Left renal cortex interstitium (tissue), 4 donors: ENCODE measurements at places on chromosomes 6 and 20. TPM values are rescaled to one million over a fixed set of nuclear protein-coding genes. Genes with fewer than 3 reads are reported as not detected.

DNA sequence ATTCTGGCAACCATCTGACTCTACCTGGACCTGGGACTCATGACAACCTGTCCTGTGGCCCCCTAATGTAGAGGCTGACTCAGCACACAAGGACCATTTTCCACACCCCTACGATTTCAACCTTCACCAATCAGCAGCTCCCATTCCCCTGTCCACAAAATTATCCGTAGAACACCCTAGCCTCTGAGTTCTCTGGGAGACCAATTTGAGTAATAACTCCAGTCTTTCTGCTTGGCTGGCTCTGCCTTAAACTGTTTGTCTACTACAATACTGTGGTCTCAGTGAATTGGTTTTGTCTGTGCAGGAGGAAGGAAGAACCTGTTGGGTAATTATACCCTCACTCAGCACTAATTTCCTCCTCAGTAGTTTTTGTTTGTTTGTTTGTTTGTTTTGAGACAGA is 99.3 kb upstream of the MRPS10 start:
- no peak for DNase-seq

- no peak for DNase-seq
Measured at GRCh38 chr20:25008388-25009217, 16.1 kb upstream of the APMAP start.

DNA sequence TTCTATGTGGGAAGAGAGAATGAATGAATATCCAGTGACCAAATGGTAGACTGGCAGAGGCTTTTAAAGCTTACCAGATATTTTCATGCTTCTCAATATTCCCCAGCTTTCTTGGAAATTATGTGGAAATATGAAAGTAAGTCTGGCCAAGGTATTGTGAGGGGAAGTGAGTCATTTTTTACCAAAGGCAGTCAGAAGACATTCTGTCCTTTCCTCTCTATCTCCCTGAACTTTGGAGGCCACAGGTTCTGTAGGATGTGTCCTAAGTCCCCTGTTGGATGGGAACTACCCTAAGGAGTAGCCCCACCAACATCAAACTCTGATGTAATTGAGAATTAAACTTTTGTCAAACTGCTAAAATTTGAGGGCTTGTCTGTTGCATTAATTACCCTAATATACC is 593.8 kb upstream of the NRSN1 start:
- no peak for DNase-seq

DNA sequence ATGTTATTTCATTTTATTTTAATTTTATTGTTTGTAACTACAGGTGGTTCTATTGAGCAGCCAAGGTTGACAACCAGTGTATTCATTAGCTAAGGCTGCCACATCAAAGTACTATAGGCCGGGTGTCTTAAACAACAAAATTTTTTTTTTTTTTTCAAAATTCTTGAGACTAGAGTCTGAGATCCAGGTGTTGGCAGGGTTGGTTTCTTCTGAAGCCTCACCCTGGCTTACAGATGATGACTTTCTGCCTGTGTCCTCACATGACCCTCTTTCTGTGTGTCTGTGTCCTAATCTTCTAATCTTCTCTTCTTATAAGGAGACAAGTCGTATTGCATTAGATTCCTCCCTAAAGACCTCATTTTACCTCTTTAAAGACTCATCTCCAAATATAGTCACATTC is 208.4 kb downstream of the MANEA start:
- no peak for DNase-seq

DNA sequence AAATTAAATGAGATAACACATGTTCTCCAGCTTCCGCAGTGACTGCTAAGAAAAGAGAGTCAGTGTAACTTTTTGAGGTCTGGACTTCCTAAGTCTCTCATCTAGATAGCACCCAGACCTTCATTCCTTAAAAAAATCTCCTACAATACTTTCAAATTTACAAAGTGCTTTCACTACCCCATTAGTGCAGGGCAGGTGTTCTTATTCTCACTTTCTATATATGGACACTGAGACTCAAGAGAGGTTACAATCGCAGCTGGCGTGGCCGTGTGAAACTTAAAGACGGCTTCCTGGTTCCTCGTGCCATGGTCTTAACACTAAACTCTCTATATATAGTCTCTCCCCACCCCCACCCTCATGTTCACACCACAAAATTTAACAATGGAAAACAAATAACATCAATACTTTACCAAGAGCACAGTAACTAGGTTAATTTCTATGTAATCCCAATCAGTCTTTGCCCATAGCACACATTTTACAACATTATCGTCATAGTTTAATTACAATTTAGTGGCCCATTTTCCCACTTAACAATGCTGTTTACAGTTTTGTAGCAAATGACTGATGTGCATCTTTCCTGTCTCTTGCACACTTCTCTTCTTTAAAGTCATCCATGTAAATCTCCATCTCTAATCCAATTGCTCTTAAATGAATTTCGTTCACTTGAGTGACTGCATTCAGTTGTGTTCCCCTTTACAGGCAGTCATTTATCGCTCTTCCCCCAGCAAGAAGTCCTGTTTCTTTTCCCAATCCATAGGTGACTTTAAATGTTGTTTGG is 78.8 kb upstream of the ARID1B start:
- DNase-seq = no peak

GRCh38 chr6:70388814-70389213 is 24.5 kb upstream of the FAM135A start:
- DNase-seq = no peak

GRCh38 chr20:10469599-10469998 is 34.5 kb downstream of the SLX4IP start:
- DNase-seq = peak; percentile 46

DNA sequence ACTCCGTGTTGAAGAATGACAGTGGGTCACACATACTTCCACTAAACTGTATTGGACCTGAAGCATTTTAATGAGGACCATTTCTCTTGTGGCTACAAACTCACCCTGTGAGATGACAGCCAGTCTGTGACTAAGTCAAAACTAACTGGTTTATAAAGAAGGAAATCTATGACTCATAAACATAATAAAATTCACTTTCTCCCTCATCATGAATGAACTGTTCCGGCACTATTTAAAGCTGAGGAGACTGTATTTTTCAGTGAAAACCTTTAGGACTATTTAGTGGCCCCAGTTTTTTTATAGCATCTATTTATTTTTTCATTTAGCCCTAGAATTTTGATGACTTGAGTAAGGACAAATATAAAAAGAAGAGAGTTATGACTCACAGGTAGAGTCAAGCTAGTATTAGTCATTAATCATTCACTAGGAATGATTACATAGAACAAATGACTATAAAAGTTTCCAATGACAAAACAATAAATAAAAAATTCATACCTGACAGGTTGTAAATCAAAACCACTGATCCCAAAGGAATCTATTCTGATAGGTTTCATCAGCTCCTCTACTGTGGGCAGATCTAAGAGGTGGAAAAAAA is 34.2 kb downstream of the CEP162 start:
- DNase-seq = no peak

The PSORS1C2 gene
- polyA plus RNA-seq = 0.22 TPM

The PTK6 gene
- 0.79 TPM for polyA plus RNA-seq

The PDE7B gene
- polyA plus RNA-seq = 7.2 TPM

The NRSN1 gene
- 0.48 TPM for polyA plus RNA-seq

The SNX9 gene
- 44.4 TPM for polyA plus RNA-seq

The KIAA1755 gene
- polyA plus RNA-seq = 3.9 TPM

The OPN5 gene
- polyA plus RNA-seq = 0.45 TPM

The BEND6 gene
- 7.1 TPM for polyA plus RNA-seq

The DZANK1 gene
- polyA plus RNA-seq = 9.9 TPM

The TBC1D7 gene
- 26.2 TPM for polyA plus RNA-seq

The ANGPT4 gene
- 0.24 TPM for polyA plus RNA-seq

The FAM162B gene
- 5.7 TPM for polyA plus RNA-seq

The HLA-A gene
- 206 TPM for polyA plus RNA-seq
